ENCODE measurements at places on chromosomes 7 and 10.

- DNase-seq, result no peak
These were observed 509.1 kb downstream of the INHBA start for GRCh38 chr7:41193738-41194282.

DNA sequence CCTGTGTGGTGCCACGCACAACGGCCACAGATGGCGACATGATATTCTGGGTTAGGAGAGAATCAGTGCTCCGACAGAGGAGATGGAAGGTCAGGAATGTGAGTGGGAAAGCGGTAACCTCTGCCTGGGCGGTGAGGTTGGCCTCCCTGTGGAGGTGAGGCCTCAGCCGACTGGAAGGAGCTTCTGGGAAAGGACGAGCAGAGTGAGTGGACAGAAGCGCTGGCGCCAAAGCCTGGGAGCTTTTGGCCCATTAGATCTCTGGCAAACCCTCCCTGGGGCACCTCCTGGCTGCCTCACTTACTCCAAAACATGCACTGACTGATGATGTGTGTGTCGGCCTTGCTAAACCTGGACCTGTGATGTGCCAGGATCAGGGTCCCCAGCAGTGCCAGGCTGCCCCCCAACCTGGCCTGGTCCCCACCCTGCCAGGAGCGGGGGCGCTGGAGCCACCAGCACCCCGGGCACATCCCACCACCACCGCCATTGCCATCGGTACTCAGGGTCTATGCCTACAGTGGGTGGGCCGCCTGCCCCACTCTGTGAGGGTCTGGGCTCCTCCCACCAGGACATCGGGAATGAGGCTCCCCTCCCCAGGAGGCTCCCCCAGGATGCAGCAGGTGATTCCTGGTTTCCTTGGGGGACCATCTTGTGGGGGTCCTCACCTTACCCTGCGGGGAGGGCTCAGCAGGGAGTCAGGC lies 51.0 kb downstream of the RASGEF1A start:
- DNase-seq, result no peak

DNA sequence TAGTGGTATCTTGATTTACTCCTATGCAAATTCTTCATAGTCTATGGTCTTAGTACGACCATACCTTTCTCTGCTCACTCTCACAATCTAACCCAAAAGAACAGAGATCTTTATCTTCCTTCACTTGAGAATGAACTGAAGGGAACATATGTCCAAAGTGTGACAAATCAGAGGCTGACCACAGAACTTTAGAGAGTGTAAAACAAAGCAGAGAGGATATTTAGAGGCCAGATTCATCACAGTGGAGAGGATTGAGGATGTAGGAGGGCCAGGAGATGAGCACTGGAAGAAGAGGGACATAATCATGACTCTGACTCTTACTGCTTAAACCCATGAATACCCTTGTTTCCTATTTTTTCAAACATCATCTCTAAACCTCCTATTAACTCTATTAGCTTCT lies 935.3 kb upstream of the PHF14 start:
- no peak for DNase-seq

GRCh38 chr7:148572067-148572522 lies 18.5 kb upstream of the C7orf33 start:
- DNase-seq, result no peak

DNA sequence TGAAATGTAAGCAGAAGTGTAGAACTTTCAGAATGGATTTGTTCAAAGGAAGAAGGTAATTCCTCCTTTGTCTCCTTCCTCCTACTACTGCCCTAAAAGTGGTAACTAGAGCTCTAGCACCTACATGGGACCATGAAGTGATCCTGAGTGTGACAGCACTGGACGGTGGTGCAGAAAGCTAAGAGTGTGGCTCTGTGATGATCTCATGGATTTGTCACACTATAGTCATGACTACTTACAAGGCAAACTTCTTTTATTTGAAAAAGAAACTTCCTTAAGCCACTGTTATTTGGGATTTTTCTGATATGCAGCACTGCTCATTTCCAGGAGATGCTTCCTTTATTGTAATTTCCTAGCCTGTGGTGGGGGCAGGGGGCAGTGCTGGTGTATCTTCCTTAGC lies 5.8 kb upstream of the FHIP2A start:
- DNase-seq, result no peak

Data from activated CD8-positive, alpha-beta memory T cell treated with anti-CD3 and anti-CD28 coated beads for 48 hours (primary cell).